ENCODE measurements at places on chromosomes 1 and 21.

GRCh38 chr21:43690346-43690745 lies 28.6 kb upstream of the PDXK start:
- no peak for DNase-seq

DNA sequence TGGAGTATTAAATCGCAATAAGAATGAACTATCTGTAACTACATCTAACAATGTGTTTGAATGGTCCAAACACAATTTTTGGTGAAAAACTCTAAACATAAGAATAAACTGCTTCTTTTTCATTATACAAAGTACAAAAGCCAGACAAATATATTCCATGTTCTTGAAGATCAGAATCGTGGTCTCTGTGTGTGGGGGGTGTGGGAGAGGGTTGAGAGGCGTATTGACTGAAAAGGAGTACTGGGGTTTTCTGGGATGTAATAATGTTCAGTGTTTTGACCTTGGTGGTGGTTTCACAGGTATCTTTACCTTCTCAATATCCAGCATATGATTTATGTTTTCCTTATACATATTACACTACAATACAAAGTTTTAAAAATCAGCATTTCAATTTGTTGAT lies 764 bp upstream of the CFH start:
- no peak for DNase-seq

- DNase-seq: peak; percentile 62
These were observed 12.6 kb downstream of the DFFB start for GRCh38 chr1:3869751-3870301.

- DNase-seq: no peak
These were observed 111.7 kb downstream of the GLUL start for GRCh38 chr1:182279724-182280503.

DNA sequence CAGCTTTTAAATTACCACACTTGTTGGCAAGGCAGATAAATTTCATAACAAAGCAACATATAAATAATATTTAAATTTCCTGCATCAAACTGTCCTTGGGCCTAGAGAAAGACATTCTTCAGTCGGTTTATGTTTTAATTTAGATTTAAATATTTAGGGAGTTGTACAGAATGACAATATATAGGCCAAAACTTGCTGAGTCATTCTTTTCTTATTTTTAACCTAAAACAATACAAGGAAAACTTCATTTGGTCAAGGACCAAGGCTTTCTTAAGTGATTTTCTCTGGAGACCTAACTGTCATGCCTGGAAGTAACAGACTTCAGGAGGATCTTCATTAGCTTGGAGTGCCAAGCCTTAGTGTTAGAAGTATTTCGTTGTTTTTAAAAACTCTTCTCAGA lies 5.6 kb downstream of the MAP10 start:
- peak; percentile 30 for DNase-seq

- DNase-seq: no peak
These were observed 34.5 kb downstream of the ALG6 start for GRCh38 chr1:63401945-63402344.

DNA sequence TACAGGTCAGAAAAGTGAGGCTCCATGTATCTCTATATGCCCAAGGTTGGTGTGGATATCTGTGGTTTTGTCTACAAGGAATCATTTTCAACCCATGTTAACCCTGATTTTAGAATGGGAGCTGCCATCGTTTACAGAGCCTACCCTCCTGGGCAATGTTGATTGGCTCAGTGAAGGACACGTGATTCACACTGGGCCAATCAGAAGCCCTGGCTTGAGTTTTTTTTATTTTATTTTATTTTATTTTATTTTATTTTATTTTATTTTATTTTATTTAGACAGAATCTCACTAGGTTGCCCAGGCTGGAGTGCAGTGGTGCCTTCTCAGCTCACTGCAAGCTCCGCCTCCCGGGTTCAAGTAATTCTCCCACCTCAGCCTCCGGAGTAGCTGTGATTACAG lies 35.8 kb downstream of the FOXO6 start:
- no peak for DNase-seq

DNA sequence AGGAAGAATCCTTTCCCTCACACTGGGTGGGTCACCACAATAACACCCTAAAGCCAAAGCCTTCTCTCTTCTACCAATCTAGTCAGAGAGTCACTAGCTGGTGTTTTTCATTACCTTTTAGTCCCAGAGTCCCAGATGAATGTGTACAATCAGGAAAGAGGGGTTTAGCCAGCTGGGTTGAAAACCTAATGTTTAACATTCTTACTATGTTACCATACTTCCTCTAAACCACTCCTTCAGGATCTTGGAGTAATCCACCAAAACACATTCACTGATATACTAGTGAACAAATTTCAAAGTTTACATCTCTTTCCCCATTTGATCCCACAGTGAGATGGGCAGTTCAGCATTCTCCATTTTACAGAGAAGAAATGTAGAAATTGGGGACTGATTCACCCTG lies 9.7 kb downstream of the LPAR3 start:
- no peak for DNase-seq

GRCh38 chr21:41195311-41195710 lies 27.4 kb downstream of the BACE2 start:
- no peak for DNase-seq

GRCh38 chr1:202112859-202113689 lies 9.6 kb upstream of the GPR37L1 start:
- DNase-seq: no peak

DNA sequence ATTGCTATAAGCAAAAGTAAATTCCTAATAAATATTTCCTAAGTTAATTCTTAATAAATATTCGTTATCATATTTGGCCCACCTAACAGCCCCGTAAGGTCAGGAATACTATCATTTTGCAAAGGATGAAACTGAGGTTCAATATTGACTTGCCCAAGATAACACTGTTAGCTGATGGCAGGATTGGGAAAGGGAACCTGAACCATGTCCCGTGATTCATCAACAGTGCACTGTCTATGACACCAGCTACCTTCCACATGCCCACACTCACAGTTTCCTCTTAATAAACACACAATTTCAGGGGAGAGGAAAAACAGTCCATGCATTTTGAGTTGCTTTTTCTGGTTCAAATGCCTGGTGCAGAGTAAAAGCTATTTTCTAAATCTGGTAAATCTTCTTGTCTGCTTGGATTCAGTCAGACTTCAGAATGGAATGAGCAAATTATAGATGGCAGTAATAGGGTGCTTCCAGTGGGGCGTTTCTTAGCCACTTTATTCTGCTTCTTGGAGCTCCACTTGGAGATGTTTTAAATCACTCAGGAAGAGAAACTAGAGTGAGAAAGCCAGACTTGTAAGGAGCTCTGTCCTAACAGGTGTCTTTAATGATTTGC lies 354.6 kb downstream of the PDE4B start:
- no peak for DNase-seq

DNA sequence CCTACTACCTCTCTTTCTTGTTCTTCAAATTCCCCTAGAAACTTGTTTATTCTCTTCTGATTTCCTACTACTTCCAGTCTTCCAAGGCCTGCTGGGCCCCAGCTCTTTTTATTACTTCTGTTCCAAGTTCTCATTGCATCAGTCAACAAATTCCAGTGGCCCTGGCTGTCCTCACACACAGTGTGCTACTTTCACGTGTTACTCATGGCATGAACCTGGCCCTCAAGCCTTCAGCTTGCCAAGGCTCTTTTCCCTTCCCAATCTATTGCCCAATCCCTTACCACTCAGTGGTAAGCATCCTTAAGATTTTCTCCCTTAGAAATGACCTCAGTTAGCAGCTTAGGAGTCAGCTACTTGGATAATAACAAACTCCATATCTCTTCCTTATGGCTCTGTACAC lies 613.5 kb downstream of the LMO4 start:
- DNase-seq: no peak

- DNase-seq: peak; percentile 87
These were observed 16.6 kb upstream of the ZSCAN20 start for GRCh38 chr1:33455539-33456501.

GRCh38 chr1:23527366-23527765 lies 3.7 kb downstream of the E2F2 start:
- no peak for DNase-seq

- DNase-seq: no peak
These were observed 54.7 kb downstream of the APP start for GRCh38 chr21:26115899-26116298.

DNA sequence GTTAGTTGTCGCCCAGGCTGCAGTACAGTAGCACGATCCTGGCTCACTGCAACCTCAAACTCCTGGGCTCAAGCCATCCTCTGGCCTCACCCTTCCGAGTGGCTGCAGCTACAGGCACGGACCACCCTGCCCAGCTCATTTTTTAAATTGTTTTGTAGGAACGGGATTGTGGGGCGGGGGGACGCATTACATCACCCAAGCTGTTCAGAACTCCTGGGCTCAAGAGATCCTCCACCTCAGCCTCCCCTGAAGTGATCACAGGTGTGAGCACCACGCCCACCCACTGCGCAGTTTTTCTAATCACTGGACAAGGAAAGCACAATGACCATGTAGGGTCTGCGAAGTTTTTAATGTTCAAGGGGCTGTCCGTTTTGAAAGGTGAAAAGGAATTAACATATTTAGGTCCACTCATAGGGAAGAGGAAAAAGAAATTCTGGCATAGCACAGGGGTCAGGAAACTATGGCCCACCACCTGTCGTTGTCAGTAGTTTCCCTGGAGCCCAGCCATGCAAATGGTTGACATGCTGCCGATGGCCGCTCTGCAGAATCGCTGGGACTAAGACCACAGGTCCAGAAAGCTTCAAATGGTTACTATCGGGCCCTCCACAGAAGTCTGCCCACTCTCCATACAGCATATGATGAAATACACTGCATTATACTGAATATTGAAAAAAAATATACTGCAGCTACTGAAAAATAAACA lies 26.0 kb downstream of the SETD4 start:
- no peak for DNase-seq

DNA sequence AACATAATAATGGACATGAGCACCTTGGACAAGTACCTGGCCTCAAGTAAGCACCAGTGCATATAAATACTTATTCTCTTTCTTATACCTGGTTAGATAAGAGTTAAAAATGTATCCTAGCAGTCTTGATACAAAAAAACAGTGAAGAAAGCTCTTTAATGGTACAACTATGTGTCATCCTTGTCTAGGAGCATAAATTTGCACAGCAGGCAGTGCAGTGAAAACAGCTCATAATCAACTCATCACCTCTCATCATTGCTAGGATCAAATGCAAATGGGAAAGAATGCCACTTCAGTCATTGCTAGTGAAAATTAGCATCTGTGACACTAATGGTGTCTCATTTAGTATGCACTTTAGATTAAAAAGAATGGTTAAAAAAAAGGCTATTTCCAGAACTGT lies 7.6 kb downstream of the SAMSN1 start:
- no peak for DNase-seq

GRCh38 chr1:36253161-36253862 lies 29.1 kb downstream of the THRAP3 start:
- DNase-seq: no peak

DNA sequence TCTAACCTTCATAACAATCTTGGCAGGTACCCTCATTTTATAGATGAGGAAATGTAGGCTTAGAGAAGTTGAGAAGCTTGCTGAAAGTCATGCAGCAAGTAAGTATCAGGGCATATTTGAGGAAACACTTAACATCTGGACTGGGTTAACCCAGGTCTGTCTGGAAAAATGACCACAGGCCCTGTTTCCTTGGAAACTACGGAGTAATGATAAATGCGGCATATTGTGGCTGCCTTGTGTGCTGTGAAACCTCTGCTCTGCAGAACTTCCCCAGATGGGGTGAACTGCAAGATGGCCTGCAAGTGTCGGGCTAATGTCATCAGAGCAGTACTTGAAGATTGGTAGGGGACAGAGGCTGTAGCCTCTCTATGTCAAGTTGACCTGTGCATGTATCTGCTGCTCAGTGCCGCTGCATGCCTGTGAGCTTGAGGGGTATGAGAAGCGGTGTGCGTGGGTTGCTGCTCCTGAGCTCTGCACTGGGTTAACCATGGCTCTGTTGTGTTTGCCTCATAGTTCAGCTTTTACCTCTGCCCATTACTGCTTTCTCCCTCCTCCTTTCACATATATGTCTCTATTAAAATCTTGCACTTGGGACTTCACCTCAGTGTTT lies 83.1 kb downstream of the WDR3 start:
- DNase-seq: no peak

- no peak for DNase-seq
These were observed 27.4 kb upstream of the PWP2 start for GRCh38 chr21:44079846-44080245.

DNA sequence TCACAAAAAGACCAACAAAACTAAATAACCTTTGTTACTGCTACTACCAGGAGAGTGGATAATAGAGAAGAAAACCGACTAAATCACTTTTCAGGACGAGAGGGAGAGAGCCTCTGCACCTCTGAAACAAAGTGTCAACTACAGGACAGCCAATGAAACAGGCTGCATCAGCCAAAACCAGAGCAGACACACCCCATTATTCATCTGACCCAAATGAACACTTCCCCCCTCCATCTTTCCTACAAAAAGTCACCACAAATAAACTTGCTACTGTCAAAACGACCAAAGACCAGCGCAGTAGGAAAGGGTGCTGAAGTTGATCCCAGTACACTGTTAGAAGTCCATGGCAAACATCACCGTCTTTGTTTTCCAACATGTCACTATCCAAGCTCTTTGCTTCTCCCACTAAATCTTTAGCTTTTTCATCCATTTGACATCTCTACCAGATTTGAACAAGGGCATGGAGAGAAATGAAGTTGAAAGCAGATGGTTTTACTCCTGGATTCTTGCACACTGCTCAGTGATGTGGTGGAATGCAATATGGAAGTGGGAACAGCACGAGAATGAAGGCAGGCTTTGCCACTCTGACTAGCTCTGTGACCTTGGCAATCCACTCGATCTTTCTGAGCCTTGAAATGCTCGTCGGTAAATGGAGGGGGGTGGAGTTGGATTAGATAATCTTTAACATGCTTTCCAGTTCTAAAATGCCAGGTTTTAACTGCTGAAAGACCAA lies 20.5 kb downstream of the DSTYK start:
- DNase-seq: peak; percentile 35

GRCh38 chr1:17551755-17552234 lies 12.3 kb downstream of the ARHGEF10L start:
- no peak for DNase-seq

- no peak for DNase-seq
These were observed 24.9 kb downstream of the TSNAX start for GRCh38 chr1:231553320-231553719.

DNA sequence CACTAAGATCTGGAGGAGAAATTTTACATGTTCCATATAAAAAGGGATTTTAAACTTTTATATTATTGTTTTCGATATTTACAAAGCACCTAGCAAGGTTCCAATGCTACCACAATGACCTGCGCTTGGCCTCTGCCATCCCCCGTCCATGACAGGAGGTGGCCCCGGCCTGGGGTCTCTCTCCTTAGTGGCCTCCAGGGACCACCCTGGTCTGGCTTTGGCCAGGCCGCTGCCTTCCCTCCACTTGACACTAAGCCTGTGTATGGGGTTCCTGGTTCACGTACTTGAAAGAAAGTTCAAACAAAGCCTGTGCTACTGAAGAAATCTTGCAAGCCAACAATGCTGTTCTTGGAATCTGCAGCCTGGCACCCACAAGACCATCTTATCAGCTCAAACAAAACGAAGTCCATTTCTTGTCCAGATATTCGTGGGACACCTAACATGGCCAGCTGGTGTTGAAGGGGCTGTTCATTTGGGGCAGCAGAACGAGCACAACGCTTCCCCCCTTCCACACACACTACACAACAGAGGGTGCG lies 12.8 kb downstream of the PRDM15 start:
- no peak for DNase-seq

GRCh38 chr1:243250102-243250501 lies 5.0 kb downstream of the CEP170 start:
- no peak for DNase-seq

Measured in hematopoietic multipotent progenitor cell treated with erythropoietin and hydrocortisone succinate and interleukin-3 and kit ligand, for 6 days (in vitro differentiated cells).